ENCODE measurements at places on chromosomes 13 and 19.
A peak's percentile ranks its signal among the peaks of the same experiment; 100 is the strongest.

DNA sequence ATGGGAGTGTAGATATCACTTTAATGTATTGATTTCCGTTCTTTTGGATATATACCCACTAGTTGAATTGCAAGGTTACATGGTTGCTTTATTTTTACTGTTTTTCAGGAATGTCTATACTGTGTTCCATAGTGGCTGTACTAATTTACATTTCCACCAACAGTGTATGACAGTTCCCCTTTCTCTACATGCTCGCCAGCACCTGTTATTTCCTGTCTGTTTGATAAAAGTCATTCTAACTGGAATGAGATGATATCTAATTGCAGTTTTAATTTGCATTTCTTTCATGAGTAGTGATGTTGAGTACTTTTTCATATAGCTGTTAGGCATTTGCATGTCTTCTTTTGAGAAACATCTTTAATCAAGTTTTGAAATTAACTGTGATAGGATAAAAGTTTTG, 818.6 kb downstream of the SLITRK6 start:
- DNase-seq, result no peak

- no peak for DNase-seq
Measured at GRCh38 chr13:98945863-98946605, 31.8 kb downstream of the DOCK9 start.

- DNase-seq, result no peak
Measured at GRCh38 chr13:104160536-104160935, 1094.3 kb upstream of the SLC10A2 start.

DNA sequence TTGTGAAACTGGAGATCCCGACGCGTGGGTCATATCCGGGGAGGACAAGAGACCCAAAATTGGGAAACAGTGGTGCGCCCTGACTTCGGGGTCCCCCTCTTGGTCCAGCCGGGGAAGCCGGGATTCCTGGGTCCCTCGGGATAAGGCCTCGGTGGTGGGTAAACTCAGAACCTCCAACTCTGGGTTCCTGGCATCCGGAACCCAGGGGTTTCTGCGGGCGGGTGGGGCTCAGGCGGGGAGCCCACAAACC, 688 bp downstream of the ZFP36 start:
- DNase-seq, result no peak

DNA sequence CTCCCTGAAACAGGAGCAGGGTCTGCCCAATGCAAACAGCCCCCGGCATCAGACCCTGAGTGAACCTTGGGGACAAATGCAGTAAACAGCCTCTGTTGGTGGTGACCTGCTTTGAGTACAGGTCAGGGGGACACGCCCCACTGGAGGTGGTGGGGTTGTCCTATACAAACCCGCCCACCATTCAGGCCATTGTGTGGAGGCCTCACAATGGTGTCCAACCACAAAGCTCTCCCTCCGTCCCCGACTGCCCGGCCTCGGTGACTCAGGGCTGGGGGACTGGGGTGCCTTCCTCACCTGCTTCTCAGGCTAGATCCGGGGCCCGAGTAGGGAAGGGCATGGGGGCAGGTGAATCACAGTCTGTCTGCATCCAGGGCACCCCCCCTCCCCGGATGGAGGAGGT, 1.5 kb downstream of the MUC16 start:
- no peak for DNase-seq

DNA sequence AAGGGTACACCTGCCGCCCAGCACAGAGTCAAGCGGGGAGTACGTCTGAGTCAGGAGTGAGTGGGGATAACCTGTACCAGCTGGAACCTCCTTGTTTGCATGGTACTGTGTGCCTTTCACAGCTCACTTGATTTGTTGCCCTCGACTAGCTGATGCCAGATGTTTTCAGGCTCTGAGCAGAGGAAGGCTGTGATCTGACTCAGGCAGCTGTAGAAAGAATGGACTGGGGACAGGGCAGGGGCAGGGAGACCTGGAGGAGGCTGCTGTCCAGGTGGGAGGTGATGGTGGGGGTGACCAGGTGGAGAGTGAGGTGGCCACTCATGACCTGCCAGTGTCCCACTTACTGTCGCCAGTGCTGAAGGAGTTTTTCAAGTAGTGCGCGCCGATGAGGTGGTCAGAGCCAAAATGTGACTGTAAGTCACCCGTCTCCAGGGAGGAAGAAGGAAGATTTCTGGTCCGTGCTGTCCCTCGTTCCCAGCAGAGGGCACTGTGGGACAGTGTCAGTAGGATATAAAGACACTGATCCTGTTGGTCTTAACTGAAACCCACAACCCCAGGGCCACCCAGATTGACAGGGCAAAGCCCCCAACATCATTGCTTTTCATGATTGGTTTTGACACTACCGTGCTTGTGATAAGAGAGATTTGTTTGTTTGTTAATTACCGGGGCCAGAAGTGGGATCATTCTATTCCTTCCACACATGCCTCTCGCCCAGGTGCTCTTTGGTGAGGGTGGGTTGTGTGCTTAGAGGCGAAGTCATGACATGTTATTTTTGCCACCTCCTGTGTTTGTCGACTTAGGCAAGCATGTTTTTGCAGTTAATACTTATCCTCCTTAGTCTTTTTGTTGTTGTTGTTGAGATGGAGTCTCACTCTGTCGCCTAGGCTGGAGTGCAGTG, 128.4 kb downstream of the DPF1 start:
- DNase-seq, result peak; percentile 66

DNA sequence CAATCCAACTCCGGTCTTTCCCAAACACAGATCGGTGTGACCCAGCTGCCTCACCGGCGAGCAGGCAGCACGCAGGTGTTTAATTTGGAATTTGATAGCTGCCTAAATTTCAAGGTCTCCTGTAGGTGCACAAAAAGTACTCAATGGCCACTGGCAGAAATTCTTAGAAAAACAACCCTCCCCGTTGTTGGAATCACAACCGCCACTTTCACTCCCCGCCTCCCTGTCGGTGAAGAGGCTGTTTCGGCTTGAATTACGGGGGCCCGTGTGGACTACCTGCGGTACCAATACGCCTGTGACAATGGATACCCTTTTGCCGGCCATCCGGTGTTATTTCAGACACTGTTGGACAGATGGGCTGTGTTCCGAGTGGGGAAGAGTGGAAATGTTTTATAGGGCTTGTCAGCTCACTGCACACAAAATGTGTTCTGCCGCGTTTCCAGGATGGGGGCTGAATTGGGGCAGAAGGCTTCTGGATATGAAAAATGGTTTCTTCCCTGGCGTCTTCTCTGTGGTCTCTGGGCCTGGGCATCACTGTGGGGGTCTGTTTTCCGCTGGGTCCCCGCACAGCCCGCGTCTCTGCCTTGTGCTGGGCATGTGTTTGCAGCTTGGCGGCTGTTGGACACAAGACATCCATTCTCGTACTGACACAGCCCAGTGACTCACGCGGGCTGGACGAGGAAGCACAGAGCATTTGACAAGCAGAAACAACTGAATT, 45.4 kb downstream of the ZIC5 start:
- no peak for DNase-seq

DNA sequence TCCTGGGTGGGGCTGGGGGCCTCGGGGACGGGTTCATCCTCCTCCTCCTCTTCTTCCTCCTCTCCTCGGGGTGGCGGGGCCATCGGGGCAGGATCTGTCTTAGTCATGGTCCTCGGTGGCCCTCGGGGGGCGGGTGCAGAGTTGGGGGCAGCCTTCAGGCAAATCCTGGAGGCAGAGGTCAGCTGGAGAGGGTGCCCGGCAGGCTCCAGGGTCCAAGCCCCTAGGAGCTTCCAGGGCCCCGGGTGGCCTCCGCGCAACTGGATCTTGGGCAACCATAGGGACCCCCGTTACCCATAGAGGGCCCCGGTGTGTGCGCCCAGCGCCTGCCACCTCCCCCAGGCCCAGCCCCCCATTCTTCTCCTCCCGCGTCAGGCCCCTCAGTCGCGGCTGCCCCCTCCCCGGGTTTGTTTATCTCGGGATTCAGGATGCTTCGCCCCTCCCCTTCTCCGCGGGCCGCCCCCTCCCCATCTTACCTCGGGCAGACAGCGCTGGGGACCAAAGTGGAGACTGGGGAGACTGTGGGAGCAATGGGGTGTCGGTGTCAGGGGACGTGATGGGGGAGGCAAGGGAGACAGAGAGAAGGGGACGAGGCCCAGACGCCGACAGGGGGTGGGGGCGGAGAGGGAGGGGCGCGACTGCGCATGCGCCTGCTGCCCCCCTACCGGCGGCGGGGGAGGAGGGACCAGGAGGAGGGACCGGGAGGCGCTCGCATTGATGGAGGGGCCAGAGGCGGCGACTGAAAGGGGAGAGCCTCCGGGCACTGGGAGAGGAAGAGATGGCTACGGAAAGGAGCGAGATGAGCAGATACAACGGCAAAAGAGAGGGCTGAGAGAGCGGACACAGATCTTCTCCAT, at the start of gene CLIP3:
TSS of gene CLIP3 (minus strand) at position 623 of the 854 bp plus-strand sequence. CDS start at position 107, 516 bp downstream.
- no peak for DNase-seq

- DNase-seq, result no peak
Measured at GRCh38 chr19:22609630-22610029, 24.5 kb upstream of the ZNF492 start.

DNA sequence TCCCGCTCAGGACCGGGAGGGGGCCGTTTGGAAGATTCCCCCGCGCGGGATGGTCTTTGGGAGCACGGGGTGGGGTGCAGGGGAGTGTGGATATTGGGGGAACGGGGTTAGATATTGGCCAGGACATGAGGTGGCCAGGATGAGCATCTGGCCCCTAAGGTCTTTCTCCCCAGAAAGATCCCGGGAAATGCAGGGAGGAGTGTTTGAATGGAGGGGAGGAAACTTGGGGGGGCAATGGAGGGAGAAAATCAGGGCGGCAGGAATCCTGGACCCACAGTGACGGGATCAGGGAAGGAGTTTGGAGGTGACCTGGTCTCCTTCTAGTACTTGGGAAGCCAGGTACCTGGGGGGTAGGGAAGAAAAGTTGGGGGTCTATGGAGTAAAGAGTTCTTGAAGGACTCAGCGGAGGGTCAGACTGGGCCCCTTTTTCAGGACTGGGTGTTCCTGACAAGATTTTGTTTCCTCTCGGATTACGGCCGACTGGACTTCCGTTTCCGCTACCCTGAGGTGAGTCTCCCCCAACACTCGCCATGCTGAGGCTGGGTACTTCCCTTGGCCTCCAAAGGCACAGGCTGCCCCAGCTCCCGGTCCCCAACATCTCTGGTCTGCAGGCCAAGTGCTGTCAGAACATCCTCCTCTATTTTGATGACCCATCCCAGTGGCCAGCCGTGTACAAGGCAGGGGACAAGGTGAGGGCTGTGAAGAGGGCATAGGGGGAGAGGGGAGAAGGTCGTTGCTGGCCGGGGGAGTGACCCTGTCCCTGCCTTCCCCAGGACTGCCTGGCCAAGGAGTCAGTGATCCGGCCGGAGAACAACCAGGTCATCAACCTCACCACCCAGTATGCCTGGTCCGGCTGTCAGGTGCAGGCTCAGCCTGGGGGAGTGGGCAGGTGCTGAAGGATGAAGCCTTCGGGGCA, 989 bp downstream of the TMEM145 start:
- DNase-seq, result no peak

GRCh38 chr19:57438925-57439324, 3.8 kb downstream of the ZNF749 start:
- no peak for DNase-seq

All from trophoblast cell (in vitro differentiated cells and primary cell).